Stimulated activated CD4-positive, alpha-beta T cell treated with anti-CD3 and anti-CD28 coated beads, Interleukin-1b, Interleukin-23, amount 100 ng/mL, for 1 hour (primary cell): ENCODE measurements at places on chromosomes 1 and 21.

DNA sequence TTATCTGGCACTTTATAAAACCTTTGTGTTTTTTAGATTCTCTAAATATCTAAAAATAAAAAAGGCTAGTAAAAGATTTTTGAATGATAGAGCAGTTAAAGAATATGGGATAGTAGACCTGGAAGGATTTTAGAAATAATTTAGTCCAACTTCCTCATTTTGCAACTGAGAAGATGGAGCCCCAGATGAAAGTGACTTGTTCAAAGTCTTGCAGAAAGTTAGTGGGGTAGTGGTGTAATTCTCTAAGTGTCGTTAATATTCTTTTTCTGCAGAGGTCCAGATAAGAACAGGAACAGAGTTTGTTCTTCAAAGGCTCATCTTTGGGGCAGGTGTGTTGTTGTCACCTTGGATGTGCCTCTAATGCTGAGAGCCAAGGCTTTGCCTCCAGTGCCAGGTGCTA is 159.5 kb downstream of the DISC1 start:
- no peak for DNase-seq

DNA sequence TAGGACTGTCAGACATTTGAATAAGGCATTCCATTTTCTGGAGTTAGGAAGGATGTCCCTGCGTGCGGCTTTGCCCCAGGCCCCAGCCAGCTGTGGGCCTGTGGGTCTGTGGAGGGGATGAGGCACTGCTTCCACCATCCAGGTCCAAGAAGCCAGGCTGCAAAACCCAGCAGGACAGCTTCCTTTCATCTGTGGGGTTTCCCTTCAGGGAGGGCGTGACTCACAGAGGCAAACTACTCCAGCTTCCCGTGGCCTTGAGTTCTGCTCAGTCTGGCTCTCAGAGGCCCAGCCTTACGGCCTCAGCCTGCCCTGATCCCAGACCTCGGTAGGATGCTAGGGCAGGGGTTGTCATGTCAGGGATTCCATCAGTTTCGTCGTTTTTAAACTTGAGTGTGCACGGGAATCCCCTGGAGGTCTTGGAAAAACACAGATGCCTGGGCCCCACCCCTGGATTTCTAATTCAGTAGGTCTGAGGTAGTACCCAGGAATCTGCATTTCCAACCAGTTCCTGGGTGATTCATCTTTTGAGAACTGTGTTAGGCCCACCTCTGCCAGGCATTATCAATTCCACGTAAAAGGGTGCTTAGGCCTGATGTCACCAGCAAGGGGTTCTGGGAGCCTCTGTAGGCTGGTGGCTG is 32.3 kb upstream of the TENT5C start:
- DNase-seq = no peak

DNA sequence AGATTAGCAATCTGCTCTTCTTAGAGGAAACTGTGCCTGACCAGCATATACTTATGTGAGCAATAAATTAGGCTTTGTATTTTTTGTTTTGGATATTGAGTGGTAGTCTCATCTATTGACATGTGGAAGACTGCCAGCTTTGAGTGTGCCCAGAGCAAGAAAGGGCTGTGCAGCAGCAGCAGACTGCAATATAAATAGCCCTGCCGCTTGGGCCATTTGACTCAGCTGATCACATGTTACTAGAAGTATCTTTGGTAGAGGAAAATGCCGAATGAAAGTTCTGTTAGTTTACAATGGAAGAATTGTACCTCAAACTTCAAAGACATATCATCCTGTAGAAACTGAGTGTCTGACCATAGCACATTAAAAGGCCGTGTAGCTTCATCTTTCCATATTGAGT is 9.1 kb upstream of the PSMB2 start:
- no peak for DNase-seq

DNA sequence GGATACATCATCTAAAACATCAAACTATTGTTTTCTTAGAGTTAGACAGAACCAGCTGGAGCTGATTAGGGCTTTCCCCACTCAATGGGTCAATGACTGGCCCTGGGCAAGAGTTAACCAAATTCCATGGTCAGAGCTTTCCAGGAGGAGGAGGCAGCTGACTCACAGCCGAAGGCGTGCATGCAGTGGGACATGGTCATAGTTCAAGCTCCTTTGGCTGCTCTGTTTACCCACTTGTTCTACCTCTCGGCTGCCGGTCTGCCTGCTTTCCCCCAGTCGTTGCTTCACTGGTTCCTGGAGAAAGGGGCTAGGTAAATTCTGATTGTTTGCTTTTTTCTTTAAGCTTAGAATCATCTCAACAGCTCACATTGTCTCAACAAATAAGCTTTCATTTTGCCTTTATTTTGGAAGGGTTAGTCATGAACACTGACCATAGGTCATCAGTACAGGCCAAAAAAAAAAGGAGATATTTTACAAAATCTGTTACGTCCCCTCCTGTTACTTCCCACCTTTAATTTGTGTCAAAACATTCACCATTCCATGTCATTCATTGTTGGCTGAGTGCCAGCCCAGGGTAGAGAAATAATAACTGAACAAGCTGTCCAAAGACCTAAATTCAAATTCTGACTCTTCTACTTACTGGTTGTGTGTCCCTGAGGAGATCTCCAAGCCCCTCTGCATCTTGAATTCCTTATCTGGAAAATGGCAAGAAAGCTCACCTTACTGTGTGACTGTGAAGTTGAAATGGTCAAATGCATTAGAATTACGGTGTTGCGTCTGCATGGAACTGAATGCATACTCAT is 12.0 kb downstream of the MAB21L3 start:
- DNase-seq = no peak

GRCh38 chr1:59671066-59671952 is 143.4 kb upstream of the HOOK1 start:
- DNase-seq = no peak

GRCh38 chr1:92359986-92360385 is 61.1 kb downstream of the RPAP2 start:
- no peak for DNase-seq

DNA sequence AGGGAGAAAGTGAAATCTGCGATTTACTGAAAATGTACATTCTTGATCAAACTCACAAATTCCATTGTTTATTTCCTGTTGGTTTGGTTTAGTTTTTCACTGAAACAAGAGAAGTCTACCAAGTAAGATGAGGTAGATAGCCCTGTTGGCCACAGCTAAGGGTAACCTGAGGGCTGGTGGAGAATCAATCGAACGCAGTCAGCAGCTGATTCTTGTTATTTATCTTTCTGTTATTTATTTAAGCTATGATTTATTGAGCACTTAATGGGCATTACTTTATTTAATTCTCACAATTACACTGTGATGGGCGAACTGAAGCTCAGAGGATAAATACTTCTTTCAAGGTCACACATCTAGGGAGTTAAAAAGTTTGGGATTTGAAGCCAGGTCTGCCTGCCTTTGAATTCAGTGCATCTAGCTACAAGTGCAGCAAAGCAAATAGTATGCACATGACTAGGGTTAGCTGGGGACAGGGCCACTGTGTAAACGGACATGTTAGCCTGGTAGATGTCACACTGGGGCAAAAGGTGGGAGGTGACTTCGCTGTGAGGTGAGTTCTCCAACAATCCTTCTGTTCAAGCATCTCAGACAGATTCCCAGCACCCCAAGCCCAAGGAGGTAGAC is 106.5 kb upstream of the GADD45A start:
- DNase-seq = no peak

- DNase-seq = no peak
These were observed 590 bp downstream of the CNN3 start for GRCh38 chr1:94926126-94926914.

DNA sequence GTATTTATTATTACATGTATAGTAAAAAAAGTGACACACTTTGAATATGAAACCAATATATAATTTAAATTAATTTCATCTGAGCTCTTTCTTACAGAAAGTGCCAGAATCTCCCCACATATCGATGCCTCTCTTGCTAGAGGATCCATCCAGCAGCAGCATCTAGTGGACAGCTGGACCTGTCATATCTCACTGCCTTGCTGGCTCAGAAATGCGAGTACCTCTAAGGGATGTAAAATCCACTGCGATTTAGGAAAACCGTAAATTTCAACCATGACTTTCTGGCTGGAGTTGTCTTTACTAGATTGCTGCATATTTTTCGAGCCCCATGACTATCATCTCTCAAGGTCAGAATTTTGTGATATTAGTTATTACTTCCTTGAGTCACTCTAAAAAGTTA is 333.8 kb downstream of the NEGR1 start:
- DNase-seq = no peak

- no peak for DNase-seq
These were observed 6.7 kb upstream of the TEX35 start for GRCh38 chr1:178506177-178506576.

DNA sequence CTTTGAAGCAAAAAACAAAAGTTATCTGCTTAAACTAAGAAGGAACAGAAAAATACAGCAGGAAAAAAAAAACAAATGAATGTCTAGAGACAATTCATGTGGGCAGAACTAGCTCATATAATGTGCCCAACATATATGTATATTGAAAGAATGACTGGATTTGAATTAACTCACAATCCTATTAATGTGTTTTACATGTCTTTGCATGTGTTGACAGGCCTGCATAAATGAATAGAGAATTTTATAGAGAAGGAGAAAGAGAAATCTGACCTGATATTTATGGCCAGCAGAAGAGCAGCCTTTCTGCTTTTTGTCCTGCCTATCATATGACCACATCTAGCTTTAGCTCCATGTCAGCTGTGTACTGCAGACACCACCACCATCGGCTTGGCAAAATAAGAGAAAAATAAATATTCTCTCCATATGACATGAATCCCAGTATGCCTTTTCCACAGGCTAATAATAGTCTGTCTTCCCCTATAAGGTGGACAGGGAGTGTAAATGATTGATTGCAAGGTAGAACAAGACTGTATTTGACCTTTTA is 171.5 kb upstream of the PALMD start:
- no peak for DNase-seq

- no peak for DNase-seq
These were observed 38.3 kb downstream of the TCEANC2 start for GRCh38 chr1:54091666-54092065.

GRCh38 chr1:68495968-68496679 is 758 bp downstream of the DEPDC1 start:
- DNase-seq = no peak

DNA sequence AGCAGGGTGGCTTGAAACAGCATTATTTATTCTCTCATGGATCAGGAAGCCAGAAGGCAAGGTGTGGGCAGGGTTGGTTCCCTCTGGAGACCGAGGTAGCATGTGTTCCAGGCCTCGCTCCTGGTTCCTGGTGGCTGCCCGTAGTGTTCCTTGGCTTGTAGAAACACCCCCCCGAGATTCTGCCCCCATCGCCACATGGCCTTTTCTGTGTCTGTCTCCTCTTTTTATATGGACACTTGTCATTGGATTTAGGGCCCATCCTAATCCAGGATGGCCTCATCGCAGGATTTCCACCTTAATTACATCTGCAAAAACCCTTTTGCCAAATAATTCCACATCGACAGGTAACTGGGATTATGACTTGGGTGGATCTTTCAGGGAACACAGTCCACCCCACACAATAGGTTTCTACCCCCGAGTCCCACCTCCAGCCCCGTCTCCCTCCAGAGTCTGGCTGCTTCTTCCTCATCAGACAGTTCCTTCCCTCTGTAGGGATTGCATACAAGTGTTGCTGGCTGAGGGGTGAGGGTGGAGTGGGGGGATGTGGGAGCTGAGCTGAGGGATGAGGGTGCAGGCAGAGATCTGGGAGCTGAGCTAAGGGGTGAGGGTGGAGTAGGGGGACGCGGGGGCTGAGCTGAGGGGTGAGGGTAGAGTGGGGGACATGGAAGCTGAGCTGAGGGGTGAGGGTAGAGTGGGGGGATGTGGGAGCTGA is 12.3 kb upstream of the NPHP4 start:
- no peak for DNase-seq

DNA sequence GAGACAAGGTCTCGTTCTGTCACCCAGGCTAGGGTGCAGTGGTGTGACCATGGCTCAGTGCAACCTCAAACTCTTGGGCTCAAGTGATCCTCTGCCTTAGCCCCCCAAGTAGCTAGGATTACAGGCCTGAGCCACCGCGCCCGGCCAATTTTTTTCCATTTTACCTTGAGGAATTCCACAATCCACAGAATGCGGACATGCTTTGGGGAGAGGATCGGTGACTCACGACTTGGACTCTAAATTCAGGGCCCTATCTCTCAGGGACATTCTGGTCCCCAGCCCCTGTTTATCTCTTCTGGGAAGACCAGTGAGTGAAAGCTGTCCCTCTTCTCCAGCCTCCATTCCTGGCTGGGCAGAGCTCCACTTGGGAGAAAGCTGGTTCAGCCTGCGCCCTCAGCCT is 5.2 kb downstream of the PADI1 start:
- DNase-seq = no peak

DNA sequence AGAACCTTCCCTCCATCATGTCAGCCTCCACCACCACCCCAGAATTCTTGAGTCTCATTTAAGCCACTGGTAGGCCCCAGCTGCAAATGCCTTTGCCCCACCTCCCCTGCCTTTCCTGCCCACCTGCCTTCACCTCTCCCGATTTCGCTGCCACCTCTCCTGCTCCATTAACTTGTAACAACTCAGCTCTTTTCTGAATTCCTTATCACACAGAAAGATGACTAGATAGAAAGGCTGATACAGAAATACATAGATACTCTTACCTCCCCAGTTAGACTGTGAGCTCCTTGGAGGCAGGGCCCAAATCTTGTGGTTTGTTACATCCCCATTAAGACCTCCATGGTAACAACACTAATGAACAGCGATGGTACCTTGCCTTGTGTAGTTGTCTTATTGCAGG is 69.5 kb downstream of the ATP5PO start:
- DNase-seq = no peak

- no peak for DNase-seq
These were observed 190.9 kb downstream of the GIPC2 start for GRCh38 chr1:78236716-78237115.

DNA sequence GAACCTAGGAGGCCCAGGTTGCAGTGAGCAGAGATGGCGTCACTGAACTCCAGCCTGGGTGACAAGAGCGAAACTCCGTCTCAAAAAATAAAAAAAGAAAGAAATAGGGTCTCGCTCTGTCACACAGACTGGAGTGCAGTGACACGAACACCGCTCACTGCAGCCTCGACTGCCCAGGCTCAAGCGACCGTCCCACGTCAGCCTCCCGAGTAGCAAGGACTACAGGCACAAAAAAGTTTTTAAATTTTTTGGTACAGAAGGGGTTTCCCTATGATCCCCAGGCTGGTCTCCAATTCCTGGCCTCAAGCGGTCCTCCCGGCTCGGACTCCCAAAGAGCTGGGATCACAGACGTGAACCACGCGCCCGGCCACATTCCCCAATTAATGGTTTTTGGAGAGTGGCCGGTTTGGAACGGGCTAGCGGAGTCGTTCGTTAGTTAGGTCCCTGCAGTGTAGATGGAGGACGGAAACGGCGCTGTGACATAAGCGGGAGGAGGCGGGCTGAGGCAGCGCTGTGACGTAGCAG is 611 bp upstream of the GUK1 start:
- no peak for DNase-seq

DNA sequence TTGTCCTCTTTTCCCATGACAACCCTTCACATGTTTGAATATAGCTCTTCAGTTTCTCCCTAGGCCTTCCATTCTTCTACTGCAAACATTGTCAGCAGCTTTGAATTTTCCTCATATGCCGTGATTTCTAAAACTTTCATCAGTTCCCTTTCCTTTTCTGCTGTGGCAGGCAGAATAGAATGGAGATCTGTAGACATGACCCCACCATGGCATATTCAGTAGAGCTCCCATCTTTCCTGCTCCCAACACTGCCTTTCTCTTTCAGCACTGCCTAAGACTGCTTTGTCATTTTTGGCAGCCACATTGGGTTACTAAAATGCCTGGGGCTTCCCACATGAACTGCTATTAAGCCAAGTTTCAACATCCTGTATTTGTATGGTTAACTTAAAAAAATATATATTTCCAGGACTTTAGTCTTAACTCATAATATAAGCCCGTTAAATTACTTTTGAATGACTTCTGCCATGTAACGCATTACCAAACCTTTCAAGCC is 60.9 kb downstream of the TBX19 start:
- DNase-seq = no peak

GRCh38 chr1:200438911-200439310 is 29.1 kb upstream of the ZNF281 start:
- DNase-seq = no peak
